ENCODE measurements at places on chromosomes 11 and 22. TPM values are rescaled to one million over a fixed set of nuclear protein-coding genes. Genes with fewer than 3 reads are reported as not detected.

Gene GGTLC3
- not detected for total RNA-seq

DNA sequence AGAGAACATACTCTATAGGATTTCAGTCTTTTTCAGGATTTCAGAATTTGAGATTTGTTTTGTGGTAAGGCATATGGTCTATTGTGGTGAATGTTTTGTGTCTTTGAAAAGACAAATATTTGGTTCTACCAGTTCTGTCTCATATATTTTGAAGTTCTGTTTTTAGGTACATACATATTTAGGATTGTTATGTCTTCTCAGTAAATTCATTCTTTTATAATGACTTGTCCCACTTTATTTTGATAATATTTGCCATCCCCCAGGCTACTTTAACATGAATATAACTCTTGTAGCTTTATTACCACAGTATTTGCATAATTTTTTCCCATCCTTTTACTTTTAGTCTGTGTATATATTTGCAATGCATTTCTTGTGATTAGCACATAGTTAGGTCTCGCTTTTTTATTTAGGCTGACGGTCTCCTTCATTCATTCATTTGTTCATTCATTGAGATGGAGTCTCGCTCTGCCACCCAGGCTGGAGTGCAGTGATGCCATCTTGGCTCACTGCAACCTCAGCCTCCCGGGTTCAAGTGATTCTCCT lies 32.1 kb downstream of the MTMR3 start:
- H3K36me3 ChIP-seq, result no peaks in the 10 kb centered on the region
- H3K27ac ChIP-seq, result no peak overlapping the region
- no peak for DNase-seq
- no peaks in the 10 kb centered on the region for H3K27me3 ChIP-seq
- H3K4me1 ChIP-seq, result peaks cover 8% of the 10 kb centered on the region
- H3K4me3 ChIP-seq, result no peak overlapping the region

DNA sequence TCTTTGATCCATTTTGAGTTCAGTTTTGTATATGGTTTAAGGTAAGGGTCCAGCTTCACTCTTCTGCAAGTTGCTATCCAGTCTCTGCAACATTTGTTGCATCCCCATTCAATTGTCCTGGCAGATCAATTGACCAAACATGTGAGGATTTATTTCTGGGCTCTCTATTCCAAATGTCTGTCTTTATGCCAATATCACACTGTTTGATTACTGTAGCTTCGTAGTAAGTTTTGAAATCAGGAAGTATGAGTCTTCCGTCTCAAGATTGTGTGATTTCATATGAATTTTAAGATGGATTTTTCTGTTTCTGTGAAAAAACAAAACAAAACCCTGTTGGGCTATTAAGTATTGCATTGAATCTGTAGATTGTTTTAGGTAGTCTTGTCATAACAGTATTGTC lies 17.0 kb downstream of the APLP2 start:
- no peak for DNase-seq
- no peaks in the 10 kb centered on the region for H3K36me3 ChIP-seq
- no peak overlapping the region for H3K4me3 ChIP-seq
- no peaks in the 10 kb centered on the region for H3K27me3 ChIP-seq

GRCh38 chr11:130582176-130582575 lies 133.7 kb downstream of the ADAMTS15 start:
- no peaks in the 10 kb centered on the region for H3K27me3 ChIP-seq
- no peak overlapping the region for H3K27ac ChIP-seq
- DNase-seq, result no peak
- H3K36me3 ChIP-seq, result no peaks in the 10 kb centered on the region
- H3K4me1 ChIP-seq, result peaks cover 8% of the 10 kb centered on the region

DNA sequence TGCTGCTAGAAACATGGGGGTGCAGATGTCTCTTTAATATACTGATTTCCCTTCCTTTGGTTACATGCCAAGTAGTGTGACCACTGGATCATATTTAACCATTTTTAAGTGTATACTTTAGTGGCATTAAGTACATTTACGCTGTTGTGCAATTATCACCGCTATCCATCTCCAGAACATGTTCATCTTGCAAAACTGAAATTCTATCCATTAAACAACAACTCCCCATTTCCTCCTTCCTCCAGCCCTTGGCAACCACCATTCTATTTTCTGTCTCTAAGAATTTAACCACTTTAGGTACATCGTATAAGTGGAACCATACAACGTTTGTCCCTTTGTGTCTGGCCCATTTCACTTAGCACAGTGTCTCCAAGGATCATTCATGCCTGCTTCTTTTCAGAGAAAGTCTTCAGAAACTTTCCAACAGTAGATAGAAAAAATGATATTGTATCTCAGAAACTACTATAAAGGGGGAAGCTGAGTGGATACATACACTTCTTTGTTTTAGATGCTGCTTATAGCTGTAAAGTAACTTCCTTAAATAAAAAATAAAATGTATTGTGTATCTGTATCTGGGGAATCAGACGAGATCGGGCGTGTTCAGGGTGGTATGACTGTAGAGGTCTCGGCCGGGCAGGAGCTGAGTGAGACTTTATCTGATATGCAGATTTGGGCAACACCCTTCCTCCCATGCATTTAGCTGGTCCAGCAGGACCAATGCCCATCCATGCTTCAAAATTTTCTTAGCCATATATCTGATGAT lies 44.6 kb upstream of the ZBED5 start:
- H3K27me3 ChIP-seq, result no peaks in the 10 kb centered on the region
- no peaks in the 10 kb centered on the region for H3K36me3 ChIP-seq
- H3K27ac ChIP-seq, result no peak overlapping the region
- peaks cover 3% of the 10 kb centered on the region for H3K4me1 ChIP-seq

DNA sequence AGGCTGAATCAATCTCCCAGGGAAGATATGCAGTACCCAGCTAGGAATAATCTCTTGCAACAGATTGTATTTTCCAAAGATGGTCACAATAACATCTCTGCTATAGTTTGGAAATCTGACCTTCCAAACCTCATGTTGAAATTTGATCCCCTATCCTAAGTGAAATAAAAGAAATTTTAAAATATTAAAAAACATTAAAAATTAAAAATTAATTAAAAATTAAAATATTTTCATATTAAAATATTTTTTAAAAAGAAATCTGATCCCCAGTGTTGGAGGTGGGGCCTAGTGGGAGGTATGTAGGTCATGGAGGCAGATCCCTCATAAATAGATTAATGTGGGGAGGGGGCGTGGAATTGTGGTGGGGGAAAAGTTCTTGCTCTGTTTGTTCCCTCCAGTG lies 79.7 kb downstream of the FAM168A start:
- H3K27me3 ChIP-seq, result no peaks in the 10 kb centered on the region
- no peak overlapping the region for H3K27ac ChIP-seq
- no peak for DNase-seq
- H3K36me3 ChIP-seq, result no peaks in the 10 kb centered on the region
